ENCODE measurements at places on chromosomes 11 and 22. TPM values are rescaled to one million over a fixed set of nuclear protein-coding genes. Genes with fewer than 3 reads are reported as not detected.
A peak's percentile ranks its signal among the peaks of the same experiment; 100 is the strongest.

The NDUFS8 gene
- 270 TPM for total RNA-seq

The SLC35F2 gene
- 35.7 TPM for total RNA-seq

The SLC29A2 gene
- 28.9 TPM for total RNA-seq

The NAV2 gene
- total RNA-seq = 23.3 TPM

The EHF gene
- total RNA-seq = 85.7 TPM

The FAM181B gene
- not detected for total RNA-seq

The P4HA3 gene
- 0.22 TPM for total RNA-seq

The ZNF280B gene
- 1.7 TPM for total RNA-seq

- DNase-seq = peak; percentile 34
Measured at GRCh38 chr22:31637891-31638618, 24.0 kb downstream of the PISD start.

GRCh38 chr11:115321605-115322289, 182.5 kb downstream of the CADM1 start:
- DNase-seq = no peak

GRCh38 chr11:32103941-32104340, 13.1 kb downstream of the RCN1 start:
- peak; percentile 19 for DNase-seq

DNA sequence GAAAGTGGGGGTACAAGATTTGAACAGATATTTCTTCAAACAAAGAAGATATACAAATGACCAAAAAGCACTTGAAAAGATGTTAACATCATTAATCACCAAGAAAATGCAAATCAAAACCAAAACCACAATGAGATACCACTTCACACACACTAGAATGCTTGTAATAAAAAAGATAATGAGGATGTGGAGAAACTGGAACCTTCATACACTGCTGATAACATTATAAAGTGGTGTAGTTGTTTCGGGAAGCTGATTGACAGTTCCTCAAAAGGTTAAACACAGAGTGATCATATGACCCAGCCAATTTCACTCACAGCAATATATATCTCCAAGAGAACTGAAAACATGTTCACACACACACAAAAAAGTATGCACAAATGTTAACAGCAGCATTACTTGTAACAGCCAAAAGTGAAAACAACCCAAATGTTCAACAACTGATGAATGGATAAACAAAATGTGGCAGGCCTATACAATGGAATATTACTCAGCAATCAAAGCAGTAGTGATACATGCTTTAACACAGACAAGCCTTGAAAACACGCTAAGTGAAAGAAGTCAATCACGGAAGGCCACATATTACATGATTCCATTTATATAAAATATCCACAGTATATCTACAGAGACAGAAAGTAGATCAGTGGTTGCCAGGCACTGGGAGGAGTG, 15.1 kb downstream of the PITPNB start:
- DNase-seq = no peak

DNA sequence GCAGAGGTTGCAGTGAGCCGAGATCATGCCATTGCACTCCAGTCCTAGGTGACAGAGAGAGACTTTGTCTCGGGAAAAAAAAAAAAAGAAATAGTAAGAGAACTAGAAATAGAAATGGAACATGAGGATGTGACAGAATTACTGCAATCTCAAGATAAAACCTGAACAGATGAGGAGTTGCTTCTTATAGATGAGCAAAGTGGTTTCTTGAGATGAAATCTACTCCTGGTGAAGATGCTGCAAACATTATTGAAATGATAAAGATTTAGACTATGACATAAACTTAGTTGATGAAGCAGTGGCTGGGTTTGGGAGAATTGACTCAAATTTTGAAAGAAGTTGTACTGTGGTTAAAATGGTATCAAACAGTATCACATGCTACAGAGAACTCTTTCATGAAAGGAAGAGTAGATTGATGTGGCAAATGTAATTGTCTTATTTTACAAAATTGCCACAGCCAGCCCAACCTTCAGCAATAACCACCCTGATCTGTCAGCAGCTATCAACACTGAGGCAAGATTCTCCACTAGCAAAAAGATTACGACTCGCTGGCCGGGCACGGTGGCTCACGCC, 13.7 kb downstream of the XNDC1N start:
- DNase-seq = no peak

- DNase-seq = no peak
Measured at GRCh38 chr11:272195-272930, 5.8 kb upstream of the NLRP6 start.

DNA sequence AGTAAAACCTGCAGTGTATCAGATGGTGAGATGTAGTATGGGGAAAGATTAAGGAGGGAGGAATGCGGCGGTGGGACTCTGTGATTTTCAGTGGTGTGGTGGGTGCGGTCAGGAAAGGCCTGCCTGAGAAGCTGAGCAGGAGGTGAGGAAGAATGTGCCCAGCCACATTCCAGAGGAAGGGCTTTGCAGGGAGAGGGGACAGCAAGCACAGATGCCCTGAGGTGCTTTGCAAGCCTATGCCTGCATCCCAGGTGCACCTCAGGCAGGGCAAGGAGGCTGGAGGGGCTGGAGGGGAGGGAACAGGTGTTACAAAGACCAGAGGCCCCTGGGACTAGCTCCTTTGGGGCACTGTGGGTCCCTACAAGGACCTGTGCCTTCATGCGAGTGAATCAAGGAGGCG, 42.1 kb downstream of the MYO7A start:
- peak; percentile 82 for DNase-seq

- no peak for DNase-seq
Measured at GRCh38 chr11:106167085-106167484, 89.6 kb downstream of the AASDHPPT start.

DNA sequence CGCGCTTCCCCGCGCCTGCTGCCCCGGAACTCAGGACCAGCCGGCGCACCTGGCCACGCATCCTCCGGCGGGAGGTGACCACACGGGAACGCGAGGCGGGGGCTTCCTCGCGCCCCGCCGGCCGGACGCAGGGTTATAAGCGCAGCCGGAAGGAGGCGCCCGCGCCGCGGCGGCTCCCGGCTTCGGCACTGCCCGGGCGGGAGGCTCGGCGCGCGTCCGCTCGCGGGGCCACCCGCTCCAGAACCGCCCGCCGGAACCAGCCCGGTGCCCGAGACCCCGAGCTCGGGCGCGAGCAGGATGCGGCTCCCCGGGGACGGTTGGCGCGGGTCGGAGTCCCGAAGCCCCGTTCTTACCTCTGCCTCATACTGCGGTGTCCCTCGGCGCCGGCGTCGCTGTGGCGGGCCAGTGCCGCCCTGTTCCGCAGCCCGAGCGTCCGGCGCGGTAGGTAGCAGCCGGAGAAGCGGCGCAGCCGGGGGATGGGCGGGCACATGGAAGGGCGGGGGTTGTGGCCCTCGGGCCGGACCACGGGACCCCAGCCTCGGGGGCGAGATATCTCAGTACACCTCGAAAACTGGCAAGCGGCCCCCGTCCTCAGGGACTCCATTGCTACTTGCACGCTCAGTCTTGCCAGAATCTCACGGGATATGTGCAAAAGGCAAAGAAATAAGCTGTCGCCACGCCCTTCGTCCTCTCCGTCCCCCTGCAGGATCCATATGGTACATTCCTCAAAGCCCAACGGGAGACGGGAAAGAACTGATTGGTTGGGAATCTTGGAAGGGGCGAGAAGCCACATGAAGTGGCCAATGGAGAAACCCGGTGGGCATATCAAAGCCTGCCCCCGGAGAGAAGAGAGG, 23.1 kb downstream of the MICAL3 start:
- peak; percentile 88 for DNase-seq

- DNase-seq = no peak
Measured at GRCh38 chr11:45918962-45919675, 1.4 kb upstream of the PEX16 start.

DNA sequence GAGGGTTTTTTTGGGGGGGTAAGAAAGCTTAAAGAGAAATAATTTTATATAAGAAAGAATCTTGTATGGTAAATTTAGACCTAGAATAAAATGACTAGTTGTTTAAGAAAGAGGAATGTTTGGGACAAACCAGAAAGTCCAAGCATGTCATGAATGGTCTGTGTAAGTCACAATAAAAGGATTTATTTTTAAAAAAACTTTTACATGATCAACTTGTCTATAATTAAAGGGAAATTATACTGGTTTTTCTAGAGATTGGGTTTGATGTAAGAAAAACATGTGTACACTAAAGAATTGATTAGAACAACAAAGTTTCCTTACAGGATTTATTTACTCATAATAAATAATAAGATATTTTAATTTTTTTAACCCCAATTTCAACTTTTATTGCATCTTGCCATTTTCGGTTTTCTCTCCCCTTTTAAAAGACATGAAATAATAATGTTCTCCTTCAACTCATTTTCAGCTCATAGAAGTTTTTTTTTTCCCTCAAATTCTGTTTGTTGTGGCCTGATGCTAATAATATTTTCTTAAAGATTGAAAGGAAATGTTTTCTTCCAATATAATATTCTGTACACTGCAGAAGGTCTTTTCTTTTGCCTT, 35.4 kb upstream of the INCENP start:
- DNase-seq = no peak

- DNase-seq = no peak
Measured at GRCh38 chr11:127109796-127110480, 109.4 kb upstream of the KIRREL3 start.

- DNase-seq = peak; percentile 3
Measured at GRCh38 chr22:47569389-47570299, 807.2 kb downstream of the TBC1D22A start.

DNA sequence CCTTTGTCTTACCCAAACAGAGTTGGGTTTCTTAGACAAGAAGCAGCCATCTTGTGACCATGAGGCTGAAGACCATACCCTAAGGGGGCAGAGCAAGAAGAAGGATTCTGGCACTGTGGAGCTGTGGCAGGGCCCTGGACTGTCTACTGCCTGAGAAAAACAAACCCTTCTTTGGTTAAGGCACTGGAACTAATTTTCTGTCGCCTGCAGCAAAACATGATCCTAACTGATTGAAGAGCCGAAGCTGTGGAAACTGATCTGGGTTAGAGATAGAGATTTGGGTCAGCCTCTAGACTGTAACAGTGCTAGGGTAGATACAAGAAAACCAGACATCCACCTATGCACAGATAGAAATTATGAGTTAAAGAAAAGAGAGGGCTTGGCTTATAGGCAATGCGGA, 11.3 kb upstream of the ACER3 start:
- DNase-seq = no peak

DNA sequence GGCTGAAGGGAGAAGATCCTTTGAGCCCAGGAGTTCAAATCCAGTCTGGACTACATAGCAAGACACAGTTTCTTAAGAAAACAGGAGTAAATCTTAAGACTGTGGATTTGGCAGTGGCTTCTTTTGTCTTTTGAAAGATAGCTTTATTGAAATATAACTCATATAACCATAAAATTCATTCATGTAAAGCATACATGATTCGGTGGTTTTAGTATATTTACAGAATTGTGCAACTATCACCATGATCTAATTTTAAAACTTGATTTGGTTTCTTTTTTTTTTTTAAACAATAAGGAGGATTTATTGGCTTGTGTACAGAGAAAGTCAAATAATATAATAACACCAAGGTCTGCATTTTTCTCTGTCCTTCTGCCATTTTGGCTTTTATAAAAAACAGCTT, 23.1 kb upstream of the PSMA1 start:
- DNase-seq = no peak

- no peak for DNase-seq
Measured at GRCh38 chr22:20591660-20592310, 84.4 kb downstream of the MED15 start.

GRCh38 chr11:65814986-65815565, 18.7 kb upstream of the SNX32 start:
- DNase-seq = no peak

- DNase-seq = no peak
Measured at GRCh38 chr11:10388574-10388973, 66.5 kb upstream of the AMPD3 start.

GRCh38 chr22:28448625-28449024, 231.0 kb downstream of the TTC28 start:
- no peak for DNase-seq

GRCh38 chr11:16902182-16902581, 112.0 kb downstream of the PLEKHA7 start:
- DNase-seq = no peak

DNA sequence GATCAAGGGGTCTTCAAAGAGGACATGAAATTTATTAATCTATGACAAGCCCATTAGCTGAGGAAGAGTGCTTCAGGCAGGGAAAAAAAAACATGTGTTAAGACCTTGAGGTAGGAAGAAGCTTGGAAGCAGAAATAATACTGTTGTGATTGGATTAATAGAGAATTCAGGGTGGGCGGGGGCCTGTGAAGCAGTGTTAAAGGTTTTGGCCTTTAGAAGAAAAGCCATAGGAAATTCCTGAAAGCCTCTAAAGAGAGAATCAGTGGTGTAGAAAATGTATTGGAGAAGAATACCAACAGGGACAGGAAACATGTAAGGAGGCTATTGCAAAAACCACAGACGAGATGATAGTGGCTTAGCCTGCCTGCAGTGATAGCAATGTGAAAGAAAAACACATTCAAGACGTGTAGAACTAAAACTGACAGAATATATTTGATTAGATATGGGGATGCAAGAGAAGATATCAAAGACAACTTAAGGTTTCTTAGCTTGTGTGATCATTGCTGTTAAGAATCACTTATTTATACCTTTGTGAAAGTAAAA, 404.4 kb upstream of the ANO3 start:
- DNase-seq = no peak

- no peak for DNase-seq
Measured at GRCh38 chr11:83976086-83976485, 689.9 kb upstream of the CCDC90B start.

DNA sequence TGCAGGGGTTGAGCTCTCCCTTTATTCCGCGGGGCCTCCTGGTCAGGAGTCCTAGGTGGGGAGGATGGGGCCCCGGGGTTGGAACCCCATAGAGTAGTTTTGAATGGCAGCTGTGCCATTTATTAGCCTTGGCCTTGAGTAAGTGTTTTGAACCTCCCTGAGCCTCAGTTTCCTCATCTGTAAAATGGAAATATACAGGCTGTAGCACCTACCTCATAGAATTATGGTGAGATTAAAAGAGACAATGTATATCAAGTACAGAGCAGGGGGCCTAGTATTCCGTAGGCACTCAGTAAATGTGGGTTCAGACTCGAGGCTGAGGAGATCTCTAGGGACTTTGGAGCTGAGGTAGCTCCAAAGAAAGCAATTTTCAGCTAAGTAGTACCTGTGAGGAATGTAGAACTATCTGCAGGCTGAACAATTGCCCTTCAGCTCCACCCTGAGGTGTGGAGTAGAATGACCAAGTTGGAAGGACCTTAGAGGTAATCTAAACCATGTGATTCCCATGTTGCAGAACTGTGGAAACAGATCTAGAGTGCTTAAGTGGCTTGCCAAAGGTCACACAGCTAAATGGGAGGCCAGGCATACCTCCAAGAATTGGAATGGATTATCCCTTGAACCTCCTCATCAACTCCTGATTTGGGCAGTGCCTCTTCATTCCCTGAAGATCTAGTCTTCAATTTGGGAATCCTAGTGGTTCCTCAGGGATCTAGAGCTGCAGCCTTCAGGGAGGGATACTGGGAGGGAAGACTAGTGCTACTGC, 682 bp downstream of the PGAP2 start:
- peak; percentile 70 for DNase-seq

- peak; percentile 47 for DNase-seq
Measured at GRCh38 chr11:75582895-75583717, 21.1 kb downstream of the SERPINH1 start.
